ENCODE measurements at places on chromosomes 4 and X. TPM values are rescaled to one million over a fixed set of nuclear protein-coding genes. Genes with fewer than 3 reads are reported as not detected.

DNA sequence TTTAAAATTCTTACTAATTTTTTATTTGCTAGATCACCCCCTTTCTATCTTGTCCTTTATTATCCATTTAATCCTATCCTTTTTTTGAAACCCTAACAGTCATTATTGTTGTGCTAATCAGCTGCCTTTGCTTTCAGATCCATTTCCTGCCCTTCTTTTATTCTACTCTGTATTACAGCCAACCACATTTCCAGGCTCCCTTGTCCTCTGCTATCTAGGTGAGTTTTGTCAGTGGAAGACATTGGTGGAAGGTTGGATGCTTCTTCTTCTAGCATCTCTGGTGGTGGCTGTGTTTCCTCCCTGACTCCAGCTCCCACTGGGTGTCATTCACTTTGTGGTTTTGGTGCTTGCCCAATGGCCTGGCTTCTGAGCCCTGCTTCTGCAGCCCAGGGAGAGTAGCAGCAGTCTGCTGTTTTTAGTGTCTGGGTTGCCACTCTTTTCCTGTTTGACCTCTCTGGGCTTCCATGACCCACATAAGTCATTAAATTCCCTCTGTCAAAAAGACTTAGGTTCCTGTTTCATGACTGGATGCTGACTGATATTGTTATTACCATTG lies 225.2 kb upstream of the PGRMC2 start:
- no peaks in the 10 kb centered on the region for H3K36me3 ChIP-seq
- peaks cover 2% of the 10 kb centered on the region for H3K27me3 ChIP-seq
- H3K4me1 ChIP-seq = peaks cover 25% of the 10 kb centered on the region
- no peak overlapping the region for H3K4me3 ChIP-seq
- DNase-seq = no peak

DNA sequence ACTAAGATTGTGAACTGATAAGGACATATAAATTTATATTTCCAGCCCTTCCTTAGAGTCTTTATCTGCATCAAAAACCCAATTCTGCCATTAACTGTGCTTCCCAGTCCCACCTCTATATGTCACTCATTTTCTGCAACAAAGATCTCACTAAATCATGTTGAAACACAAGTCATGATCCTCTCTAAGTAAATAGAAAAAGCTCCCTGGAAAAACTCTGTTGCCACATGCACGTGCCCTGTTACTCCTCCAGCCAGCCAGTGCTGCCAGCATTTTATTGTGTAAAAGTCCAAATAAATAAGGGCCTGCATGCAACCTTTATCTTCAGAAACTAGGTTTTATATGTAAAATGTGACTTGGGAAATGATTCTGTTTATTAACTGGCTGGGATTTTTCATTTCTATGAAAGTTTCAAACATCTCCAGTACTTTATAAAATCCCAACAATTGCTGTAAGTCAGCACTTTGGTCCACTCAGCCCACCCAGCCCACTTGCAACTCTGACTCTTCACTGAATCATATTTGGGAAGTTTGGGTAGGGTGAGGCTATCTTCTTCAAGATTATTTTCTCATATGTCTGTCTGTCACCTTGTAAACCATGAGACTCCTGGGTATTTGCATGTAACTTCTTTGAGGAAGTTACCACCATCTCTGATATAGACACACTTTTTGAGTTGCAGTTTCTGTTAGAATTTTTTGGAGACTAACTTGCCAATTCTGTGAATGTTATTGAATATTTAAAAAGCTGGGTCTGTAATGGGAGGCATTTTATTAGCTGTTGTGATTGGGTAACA lies 40.0 kb upstream of the SMARCA5 start:
- H3K27me3 ChIP-seq = no peaks in the 10 kb centered on the region
- no peak overlapping the region for H3K27ac ChIP-seq
- no peak overlapping the region for H3K4me3 ChIP-seq
- no peak for DNase-seq
- H3K4me1 ChIP-seq = no peaks in the 10 kb centered on the region

- H3K4me1 ChIP-seq = peaks cover 79% of the 10 kb centered on the region
- peak overlapping the region; percentile 99 for H3K27ac ChIP-seq
- H3K36me3 ChIP-seq = no peaks in the 10 kb centered on the region
- peak overlapping the region; percentile 89 for H3K4me3 ChIP-seq
These were observed 18.8 kb upstream of the TMSB4X start for GRCh38 chrX:12955882-12956703.

GRCh38 chr4:16029262-16029661 lies 54.6 kb downstream of the PROM1 start:
- no peak for DNase-seq
- H3K27me3 ChIP-seq = peaks cover 5% of the 10 kb centered on the region
- no peaks in the 10 kb centered on the region for H3K4me1 ChIP-seq
- no peak overlapping the region for H3K27ac ChIP-seq
- H3K4me3 ChIP-seq = no peak overlapping the region

DNA sequence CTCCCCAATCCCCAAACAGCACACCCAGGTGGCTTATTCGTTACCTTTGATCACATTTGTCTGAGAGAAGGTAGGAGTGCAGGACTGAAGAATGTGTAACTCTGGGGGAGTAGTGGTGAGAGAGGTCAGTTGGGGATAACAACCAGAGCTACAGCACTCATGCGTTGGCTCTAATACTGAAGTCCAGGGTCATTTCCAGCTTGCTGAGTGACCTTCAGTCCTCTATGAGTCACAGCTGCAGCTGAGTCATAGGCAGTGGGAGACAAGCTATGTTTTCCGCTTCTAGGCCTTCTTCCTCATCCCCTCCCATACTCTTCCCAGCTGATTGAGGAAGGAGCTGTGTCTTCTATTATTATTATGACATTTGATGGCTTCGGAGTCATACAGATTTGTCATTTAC lies 31.6 kb upstream of the CT47C1 start:
- no peaks in the 10 kb centered on the region for H3K36me3 ChIP-seq
- H3K27ac ChIP-seq = no peak overlapping the region
- no peak for DNase-seq
- H3K4me3 ChIP-seq = no peak overlapping the region
- no peaks in the 10 kb centered on the region for H3K4me1 ChIP-seq
- no peaks in the 10 kb centered on the region for H3K27me3 ChIP-seq

SSX1 gene
- polyA plus RNA-seq = not detected

ADH1A gene
- polyA plus RNA-seq = not detected

DNA sequence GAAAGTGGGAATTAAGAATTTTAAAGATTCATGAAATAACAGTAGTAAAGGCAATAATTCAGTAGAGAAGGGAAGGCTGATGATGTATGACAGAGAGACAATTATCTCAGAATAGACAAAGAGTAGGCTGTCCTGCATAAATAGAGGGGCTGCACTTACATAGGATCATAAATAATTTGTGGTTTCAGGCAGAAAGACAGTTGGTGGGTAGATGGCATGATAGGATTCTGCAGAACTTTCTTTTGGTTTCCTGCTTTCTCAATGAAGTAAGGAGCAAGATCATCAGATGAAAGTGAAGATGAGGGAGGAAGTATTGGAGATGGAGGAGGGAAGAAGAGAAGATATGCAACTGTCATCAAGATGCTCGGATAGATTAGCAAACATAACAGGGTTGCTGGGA lies 604.9 kb upstream of the ZFP42 start:
- no peak overlapping the region for H3K4me3 ChIP-seq
- H3K36me3 ChIP-seq = no peaks in the 10 kb centered on the region
- no peaks in the 10 kb centered on the region for H3K4me1 ChIP-seq

DNA sequence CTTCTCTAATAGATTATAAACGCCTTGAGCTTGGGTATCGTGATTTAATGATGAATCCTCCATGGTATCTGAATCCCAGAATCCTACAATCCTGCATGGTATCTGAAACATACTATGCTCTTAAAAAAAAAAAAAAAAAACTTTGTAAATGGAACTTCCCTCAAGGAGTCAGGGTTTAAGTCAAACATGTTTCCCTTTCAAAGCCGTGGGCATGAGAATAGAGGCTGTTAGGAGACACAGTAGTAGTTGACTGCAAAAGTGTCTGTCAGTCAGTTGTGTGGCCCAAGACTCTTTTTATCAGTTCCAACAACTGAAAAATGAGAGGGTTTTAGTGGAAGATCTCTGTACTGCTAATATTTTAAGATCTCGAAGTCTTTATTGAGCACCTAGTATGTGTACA lies 2.4 kb upstream of the HS3ST1 start:
- H3K27ac ChIP-seq = no peak overlapping the region
- H3K4me3 ChIP-seq = no peak overlapping the region
- peaks cover 9% of the 10 kb centered on the region for H3K27me3 ChIP-seq
- peaks cover 19% of the 10 kb centered on the region for H3K4me1 ChIP-seq

ARX gene
- polyA plus RNA-seq = not detected

CFP gene
- 22.0 TPM for polyA plus RNA-seq

- no peak overlapping the region for H3K4me3 ChIP-seq
- no peaks in the 10 kb centered on the region for H3K36me3 ChIP-seq
- H3K27ac ChIP-seq = no peak overlapping the region
- peaks cover 16% of the 10 kb centered on the region for H3K4me1 ChIP-seq
These were observed 69.2 kb downstream of the CRMP1 start for GRCh38 chr4:5823542-5824211.

DNA sequence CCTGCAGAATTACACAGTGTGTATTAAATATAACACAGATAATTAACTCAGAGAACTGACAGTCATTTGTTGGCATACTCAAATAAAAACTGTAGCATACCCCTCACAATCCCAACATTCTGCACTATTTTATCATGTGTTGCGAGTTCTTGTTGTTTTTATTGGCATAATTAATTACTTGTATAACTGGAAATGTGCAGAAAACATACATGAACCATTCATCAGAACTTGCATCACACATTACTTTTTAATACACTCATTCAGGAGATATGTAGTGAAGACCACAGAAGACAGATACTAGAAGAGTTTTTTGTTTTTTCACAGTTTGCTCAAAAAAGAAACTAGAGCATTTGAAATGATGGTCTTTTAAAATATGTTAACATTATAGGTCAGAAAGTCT lies 74.6 kb upstream of the NEIL3 start:
- no peak overlapping the region for H3K4me3 ChIP-seq
- no peaks in the 10 kb centered on the region for H3K4me1 ChIP-seq
- no peak for DNase-seq
- peaks cover 3% of the 10 kb centered on the region for H3K27me3 ChIP-seq
- no peaks in the 10 kb centered on the region for H3K36me3 ChIP-seq

- H3K36me3 ChIP-seq = peaks cover 40% of the 10 kb centered on the region
- peaks cover 54% of the 10 kb centered on the region for H3K4me1 ChIP-seq
- H3K27ac ChIP-seq = peak overlapping the region; percentile 98
- peaks cover 9% of the 10 kb centered on the region for H3K27me3 ChIP-seq
- DNase-seq = no peak
These were observed 2.3 kb downstream of the PLAC8 start for GRCh38 chr4:83112231-83112630.

GRCh38 chrX:136475236-136475635 lies 12.5 kb upstream of the BRS3 start:
- H3K36me3 ChIP-seq = no peaks in the 10 kb centered on the region
- H3K4me3 ChIP-seq = no peak overlapping the region
- peaks cover 2% of the 10 kb centered on the region for H3K27me3 ChIP-seq

C4orf51 gene
- not detected for polyA plus RNA-seq

DNA sequence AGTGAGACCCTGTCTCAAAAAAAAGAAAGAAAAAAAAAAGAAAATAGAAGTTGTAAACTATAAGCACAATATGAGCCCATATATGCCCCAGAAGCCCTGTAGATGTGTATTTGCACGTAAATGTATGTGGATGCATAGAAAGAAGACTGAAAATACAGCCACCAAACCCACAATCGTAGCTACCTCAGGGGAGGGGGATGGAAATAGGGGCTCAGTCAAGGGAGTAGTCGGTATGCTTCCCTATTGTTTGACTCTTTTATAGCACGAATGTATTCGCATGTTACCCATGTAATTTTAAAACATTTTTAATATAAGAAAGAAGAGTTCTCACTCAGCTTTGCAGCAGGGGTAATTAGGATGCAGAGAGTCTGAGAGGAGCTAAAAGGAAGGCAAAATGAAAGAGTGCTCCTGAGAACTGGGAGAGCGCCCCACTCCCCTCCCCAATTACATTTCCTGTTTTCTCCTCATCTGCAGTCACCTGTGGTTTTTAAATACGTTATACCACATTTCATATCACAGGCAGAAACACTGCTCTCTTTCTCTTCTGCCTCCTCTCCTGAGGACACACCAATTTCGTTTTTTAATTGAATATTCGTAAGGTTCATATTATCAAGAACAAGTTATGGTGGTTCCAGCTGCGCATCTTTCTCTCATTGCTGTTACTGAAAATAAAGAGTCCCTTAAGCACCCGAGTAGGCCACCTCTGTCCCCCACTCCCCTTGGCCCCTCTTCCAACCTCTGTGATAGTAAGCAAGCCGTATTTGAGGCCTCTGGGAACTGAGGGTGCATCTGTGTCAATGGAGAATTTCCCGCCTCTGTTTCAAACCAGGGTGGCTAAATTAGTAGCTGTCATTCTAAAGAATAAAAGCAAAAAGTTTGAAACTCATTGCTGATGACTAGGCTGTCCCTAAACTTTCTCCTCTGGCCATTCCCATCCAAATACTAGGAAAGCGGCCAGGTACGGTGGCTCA lies 10.7 kb downstream of the SEPTIN6 start:
- H3K36me3 ChIP-seq = no peaks in the 10 kb centered on the region
- H3K27ac ChIP-seq = peak overlapping the region; percentile 97
- peak; percentile 58 for DNase-seq
- H3K27me3 ChIP-seq = no peaks in the 10 kb centered on the region
- peak overlapping the region; percentile 82 for H3K4me3 ChIP-seq

AMER1 gene
- not detected for polyA plus RNA-seq

ENAM gene
- not detected for polyA plus RNA-seq

GRCh38 chr4:112927544-112927943 lies 121.9 kb upstream of the ANK2 start:
- no peaks in the 10 kb centered on the region for H3K4me1 ChIP-seq
- H3K4me3 ChIP-seq = no peak overlapping the region
- H3K36me3 ChIP-seq = no peaks in the 10 kb centered on the region

AIMP1 gene
- polyA plus RNA-seq = 46.3 TPM

NAT8L gene
- not detected for polyA plus RNA-seq

AGTR2 gene
- polyA plus RNA-seq = not detected

GNPDA2 gene
- 30.9 TPM for polyA plus RNA-seq

- peaks cover 17% of the 10 kb centered on the region for H3K4me1 ChIP-seq
- peaks cover 1% of the 10 kb centered on the region for H3K27me3 ChIP-seq
- no peaks in the 10 kb centered on the region for H3K36me3 ChIP-seq
These were observed 29.8 kb downstream of the PAGE2 start for GRCh38 chrX:55118574-55118973.

DNA sequence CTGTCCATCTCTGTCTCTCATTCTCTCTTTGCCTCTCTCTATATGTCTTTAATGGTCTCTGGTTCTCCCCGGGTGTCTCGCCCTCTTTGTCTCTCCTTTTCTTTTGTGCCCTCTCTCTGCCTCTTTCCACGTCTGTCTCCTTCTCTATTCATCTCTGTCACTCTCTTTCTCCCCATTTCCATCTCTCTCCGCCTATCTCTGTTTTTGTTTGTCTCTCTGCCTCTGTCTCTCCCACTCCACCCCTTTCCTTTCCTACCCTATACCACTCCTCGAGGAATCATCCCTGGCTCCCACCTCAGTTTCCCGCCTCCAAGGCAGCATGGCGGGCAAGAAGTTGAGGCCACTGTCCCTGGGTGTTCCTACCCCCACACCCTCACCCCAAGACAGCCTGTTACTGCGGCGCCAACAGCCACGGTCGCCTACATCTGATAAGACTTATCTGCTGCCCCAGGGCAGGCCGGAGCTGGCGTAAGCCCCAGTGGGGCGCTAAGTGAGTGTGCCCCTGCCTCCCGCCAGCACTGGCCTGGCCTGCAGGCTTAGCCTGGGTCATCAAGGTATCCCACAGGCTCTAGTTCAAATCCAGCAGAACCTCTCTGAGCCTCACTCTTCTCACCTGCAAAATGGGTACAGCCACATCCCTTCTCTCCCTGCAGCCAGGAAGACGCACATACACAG lies 713 bp upstream of the GATA1 start:
- no peak for DNase-seq
- no peaks in the 10 kb centered on the region for H3K36me3 ChIP-seq
- H3K4me3 ChIP-seq = no peak overlapping the region
- H3K4me1 ChIP-seq = no peaks in the 10 kb centered on the region
- H3K27me3 ChIP-seq = no peaks in the 10 kb centered on the region

HHIP gene
- not detected for polyA plus RNA-seq

Data from immature natural killer cell (primary cell).